ENCODE measurements at places on chromosomes 13 and 19. TPM values are rescaled to one million over a fixed set of nuclear protein-coding genes. Genes with fewer than 3 reads are reported as not detected.

SLC17A7 gene
- 1.1 TPM for total RNA-seq

ATXN8OS gene
- not detected for total RNA-seq

ICAM5 gene
- 0.96 TPM for total RNA-seq

MIDN gene
- 22.4 TPM for total RNA-seq

SPINT2 gene
- total RNA-seq, result 10.7 TPM

ZNF418 gene
- total RNA-seq, result 5.6 TPM

NKPD1 gene
- total RNA-seq, result 0.56 TPM

MPND gene
- 3.8 TPM for total RNA-seq

MYBPC2 gene
- not detected for total RNA-seq

UBAC2 gene
- total RNA-seq, result 31.8 TPM
